ENCODE measurements at places on chromosomes 12 and 14. TPM values are rescaled to one million over a fixed set of nuclear protein-coding genes. Genes with fewer than 3 reads are reported as not detected.

- no peak for DNase-seq
Observed at GRCh38 chr14:92415969-92416368, 93.0 kb downstream of the SLC24A4 start.

DNA sequence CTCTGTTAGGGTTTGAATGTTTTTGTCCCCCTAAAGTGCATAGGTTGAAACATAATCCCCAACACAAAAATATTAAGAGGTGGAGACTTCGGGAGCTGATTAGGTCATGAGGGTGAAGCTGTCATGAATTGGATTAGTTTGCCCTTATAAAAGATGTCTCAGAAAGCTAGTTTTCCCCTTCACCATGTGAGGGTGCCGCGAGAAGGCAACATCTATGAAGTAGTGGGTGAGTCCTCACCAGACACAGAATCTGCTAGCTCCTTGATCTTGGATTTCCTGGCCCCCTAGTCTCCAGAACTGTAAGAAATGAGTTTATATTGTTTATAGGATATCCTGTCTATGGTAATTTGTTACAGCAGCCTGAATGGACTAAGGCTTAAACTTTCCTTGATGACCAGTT lies 301.5 kb upstream of the ATP2B1 start:
- no peak for DNase-seq

- DNase-seq = no peak
Observed at GRCh38 chr14:72824051-72824450, 69.8 kb downstream of the DPF3 start.

Gene GRIN2B
- 0.03 TPM for total RNA-seq

Gene FZD10
- 5.9 TPM for total RNA-seq
